Tibial nerve (tissue), 4 donors: ENCODE measurements at places on chromosomes 3 and 15. TPM values are rescaled to one million over a fixed set of nuclear protein-coding genes. Genes with fewer than 3 reads are reported as not detected.

The MGLL gene
- total RNA-seq = 78.3 TPM

DNA sequence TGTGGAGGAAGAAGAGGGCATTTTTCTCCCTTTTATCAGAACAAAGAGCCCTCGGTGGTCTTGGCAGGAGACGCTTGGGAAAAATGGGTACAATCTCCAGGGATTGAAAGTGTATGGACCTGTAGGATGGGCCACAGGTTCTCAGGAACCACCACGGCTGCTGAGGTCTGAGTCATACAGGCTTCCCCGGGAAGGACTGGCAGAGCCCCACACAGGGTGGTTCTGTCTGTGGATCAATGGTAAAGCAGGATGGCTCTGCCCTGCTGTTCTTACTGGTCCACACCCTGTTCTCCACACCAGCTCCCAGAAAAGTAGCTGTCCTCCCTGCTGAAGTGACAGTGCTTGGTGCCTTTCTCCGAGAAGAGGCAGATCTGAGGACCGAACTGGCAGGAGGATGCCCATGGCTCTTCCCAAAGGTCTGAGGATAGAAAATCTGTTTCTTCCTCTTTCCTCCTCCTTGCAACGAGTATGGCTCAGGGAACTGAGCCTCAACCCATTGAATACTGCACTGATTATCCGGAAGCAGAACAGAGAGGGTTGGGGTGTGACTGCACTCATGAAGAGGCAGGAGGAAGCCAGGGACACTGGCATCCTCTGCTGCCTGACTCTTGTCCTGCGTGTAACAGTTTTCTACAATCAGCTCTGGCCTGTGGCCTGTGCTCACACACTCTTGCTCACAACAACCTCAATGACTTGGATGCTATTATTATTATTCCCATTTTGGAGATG is 39.0 kb downstream of the KIF9 start:
- H3K36me3 ChIP-seq = no peaks in the 10 kb centered on the region
- no peaks in the 10 kb centered on the region for H3K4me1 ChIP-seq
- H3K4me3 ChIP-seq = no peak overlapping the region
- no peak overlapping the region for H3K27ac ChIP-seq
- no peak for DNase-seq

DNA sequence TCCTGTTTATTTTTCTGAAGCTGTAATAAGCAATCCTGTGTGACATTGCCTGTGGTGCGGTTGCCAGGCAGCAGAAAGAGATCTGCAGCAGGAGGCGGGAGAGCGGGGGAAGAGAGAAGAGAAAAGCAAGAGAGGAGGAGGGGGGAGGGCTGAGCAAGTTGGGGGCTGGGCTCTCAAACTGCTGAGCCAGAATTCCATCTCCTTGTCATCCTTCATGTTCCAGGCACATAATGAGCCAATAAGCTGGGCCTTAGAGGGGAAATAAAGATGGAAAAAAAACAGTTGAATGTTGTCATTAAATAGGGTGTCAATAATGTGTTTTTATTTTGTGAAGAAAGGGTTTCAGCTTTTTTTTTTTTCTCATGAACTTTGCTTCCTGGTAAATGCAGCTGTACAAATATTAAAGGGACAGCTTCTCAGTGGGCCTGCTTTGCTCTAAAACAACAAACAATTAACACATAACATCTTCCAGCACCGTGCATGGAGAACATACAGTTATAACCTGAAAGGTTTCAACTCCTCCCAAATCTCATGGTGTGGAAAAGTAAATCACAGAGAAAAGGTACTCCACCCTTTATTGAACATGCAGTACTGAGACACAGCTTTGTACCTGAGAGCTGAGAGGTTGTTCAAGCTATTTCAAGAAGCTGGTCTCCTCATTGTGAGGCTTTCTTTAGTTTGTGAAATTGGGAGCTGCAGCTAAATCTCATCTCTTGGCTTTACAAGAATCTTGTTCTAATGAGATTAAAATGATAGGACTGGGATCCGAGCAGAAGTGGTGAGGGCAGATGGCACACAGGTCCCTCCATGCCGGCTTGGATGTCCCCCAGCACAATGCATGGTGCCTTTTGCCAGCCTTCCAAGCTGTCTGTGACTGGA is 451.1 kb upstream of the KCNMB2 start:
- no peak overlapping the region for H3K4me3 ChIP-seq
- H3K4me1 ChIP-seq = peaks cover 19% of the 10 kb centered on the region
- peak overlapping the region; percentile 58 for H3K27ac ChIP-seq
- H3K27me3 ChIP-seq = no peaks in the 10 kb centered on the region

- H3K36me3 ChIP-seq = no peaks in the 10 kb centered on the region
- DNase-seq = no peak
- no peak overlapping the region for H3K27ac ChIP-seq
- peaks cover 6% of the 10 kb centered on the region for H3K4me1 ChIP-seq
- no peaks in the 10 kb centered on the region for H3K27me3 ChIP-seq
- no peak overlapping the region for H3K4me3 ChIP-seq
These were observed 78.8 kb upstream of the UBE2E1 start for GRCh38 chr3:23726811-23727548.

The ARPIN gene
- 32.6 TPM for total RNA-seq

- H3K27me3 ChIP-seq = no peaks in the 10 kb centered on the region
- H3K36me3 ChIP-seq = no peaks in the 10 kb centered on the region
- no peak overlapping the region for H3K27ac ChIP-seq
- H3K4me1 ChIP-seq = no peaks in the 10 kb centered on the region
- H3K4me3 ChIP-seq = no peak overlapping the region
- DNase-seq = no peak
These were observed 114.3 kb downstream of the TGFBR2 start for GRCh38 chr3:30720586-30721313.
